Muscle of leg (tissue), 16 donors: ENCODE measurements at places on chromosomes 6 and 20. TPM values are rescaled to one million over a fixed set of nuclear protein-coding genes. Genes with fewer than 3 reads are reported as not detected.

Gene DYNLT2
- 3.1 TPM for total RNA-seq

Gene SOX18
- 2.2 TPM for total RNA-seq

Gene GPR63
- total RNA-seq: 2.6 TPM

Gene LZTS3
- 2.2 TPM for total RNA-seq

Gene LAMA2
- 165 TPM for total RNA-seq

Gene IBTK
- 37.4 TPM for total RNA-seq

Gene DDX43
- 0.35 TPM for total RNA-seq

Gene LPA
- total RNA-seq: not detected

Gene GPR6
- total RNA-seq: not detected

Gene SLC22A2
- total RNA-seq: 0.04 TPM

Gene EIF6
- total RNA-seq: 73.9 TPM

Gene C6orf58
- 0.09 TPM for total RNA-seq

Gene PEDS1
- total RNA-seq: 16.8 TPM

Gene HLA-DQA1
- 2.6 TPM for total RNA-seq

Gene SLC4A11
- 0.35 TPM for total RNA-seq

Gene CST5
- not detected for total RNA-seq

Gene TP53TG5
- total RNA-seq: not detected

Gene ZNF165
- 0.62 TPM for total RNA-seq

Gene GINM1
- total RNA-seq: 43.5 TPM
